ENCODE measurements at places on chromosomes 12 and 14. TPM values are rescaled to one million over a fixed set of nuclear protein-coding genes. Genes with fewer than 3 reads are reported as not detected.

PARP11 gene
- total RNA-seq = 8.7 TPM

BCL7A gene
- 13.8 TPM for total RNA-seq

FRS2 gene
- total RNA-seq = 8.9 TPM

LIN7A gene
- total RNA-seq = 0.35 TPM

CMTM5 gene
- total RNA-seq = not detected

HOXC12 gene
- total RNA-seq = not detected

OS9 gene
- 87.2 TPM for total RNA-seq

HOXC13 gene
- total RNA-seq = not detected

EID3 gene
- 3.4 TPM for total RNA-seq

PRB2 gene
- not detected for total RNA-seq

CFAP54 gene
- 1.2 TPM for total RNA-seq

FZD10 gene
- not detected for total RNA-seq

BCAT1 gene
- total RNA-seq = 187 TPM

TSHR gene
- total RNA-seq = not detected

BTG1 gene
- total RNA-seq = 194 TPM

PZP gene
- total RNA-seq = not detected

GRCh38 chr12:55733021-55733555 lies 4.3 kb upstream of the CD63 start:
- DNase-seq = no peak
- H3K27me3 ChIP-seq = no peaks in the 10 kb centered on the region
- H3K4me3 ChIP-seq = no peak overlapping the region

DNA sequence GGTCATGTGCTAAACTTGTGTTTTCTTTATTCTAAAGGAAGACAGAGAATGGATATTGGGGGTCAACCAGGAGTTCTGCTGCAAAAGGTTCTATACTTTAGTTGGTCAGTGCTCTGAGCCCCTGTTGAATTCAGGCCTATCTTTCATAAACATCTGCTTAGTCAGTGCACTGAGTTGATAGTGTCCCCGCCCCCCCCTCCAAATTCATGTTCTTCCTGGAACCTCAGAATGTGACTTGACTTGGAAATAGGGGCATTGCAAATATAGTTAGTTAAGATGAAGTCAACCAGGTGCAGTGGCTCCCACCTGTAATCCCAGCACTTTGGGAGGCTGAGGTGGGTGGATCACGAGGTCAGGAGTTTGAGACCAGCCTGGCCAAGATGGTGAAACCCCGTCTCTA lies 23.3 kb downstream of the CHST11 start:
- H3K27me3 ChIP-seq = no peaks in the 10 kb centered on the region
- peak overlapping the region; percentile 94 for H3K27ac ChIP-seq
- H3K4me3 ChIP-seq = no peak overlapping the region
- DNase-seq = no peak

- peak overlapping the region; percentile 81 for H3K4me3 ChIP-seq
- no peak for DNase-seq
- H3K4me1 ChIP-seq = peaks cover 13% of the 10 kb centered on the region
- H3K36me3 ChIP-seq = no peaks in the 10 kb centered on the region
- no peak overlapping the region for H3K27ac ChIP-seq
- no peaks in the 10 kb centered on the region for H3K27me3 ChIP-seq
Observed at GRCh38 chr14:50530358-50530757, 2.0 kb downstream of the MAP4K5 start.

GRCh38 chr14:50559990-50560930 lies at the start of gene ATL1:
ATL1 (plus strand) TSS chr14:50560145; CDS start chr14:50560266, 121 bp downstream.
- H3K27ac ChIP-seq = no peak within 1 kb of the TSS
- peak within 1 kb of the TSS; percentile 67 for H3K4me3 ChIP-seq
- peaks cover 12% of the 10 kb centered on the region for H3K27me3 ChIP-seq
- no peaks in the 10 kb centered on the region for H3K36me3 ChIP-seq

- no peak overlapping the region for H3K27ac ChIP-seq
- H3K4me1 ChIP-seq = no peaks in the 10 kb centered on the region
- no peak for DNase-seq
- H3K36me3 ChIP-seq = no peaks in the 10 kb centered on the region
Observed at GRCh38 chr14:64760146-64760755, 56.0 kb downstream of the PLEKHG3 start.

DNA sequence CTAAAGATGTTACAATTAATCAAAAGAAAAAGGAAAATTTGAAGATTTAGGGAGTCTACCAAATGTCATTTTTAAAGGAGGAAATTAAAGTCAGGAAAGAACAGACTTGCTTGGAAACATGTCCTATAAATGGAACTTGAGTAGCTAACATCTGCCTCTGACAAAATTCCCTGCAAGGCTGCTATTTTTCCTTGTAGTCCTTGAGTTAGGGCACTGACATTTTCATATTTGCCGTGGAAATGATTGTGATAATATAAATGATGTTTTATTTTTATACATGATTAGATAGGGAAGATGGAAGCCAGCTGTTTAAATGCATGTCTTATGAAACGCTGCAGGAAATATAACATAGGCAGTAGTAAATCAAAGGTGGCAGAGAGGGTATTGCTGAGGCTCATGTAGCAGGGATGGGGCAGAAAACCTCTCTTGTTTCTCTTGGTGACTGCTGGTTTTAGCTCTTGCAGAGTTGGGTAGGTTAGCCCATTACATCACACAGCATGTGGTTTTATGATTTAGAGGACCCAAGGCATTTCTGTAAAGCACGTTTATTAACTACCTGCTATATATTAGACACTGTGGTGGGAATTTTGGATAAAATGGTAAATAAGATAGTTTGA lies 21.7 kb downstream of the NUBPL start:
- H3K4me1 ChIP-seq = no peaks in the 10 kb centered on the region
- no peaks in the 10 kb centered on the region for H3K36me3 ChIP-seq
- H3K27ac ChIP-seq = no peak overlapping the region
- H3K27me3 ChIP-seq = no peaks in the 10 kb centered on the region
- DNase-seq = no peak

DNA sequence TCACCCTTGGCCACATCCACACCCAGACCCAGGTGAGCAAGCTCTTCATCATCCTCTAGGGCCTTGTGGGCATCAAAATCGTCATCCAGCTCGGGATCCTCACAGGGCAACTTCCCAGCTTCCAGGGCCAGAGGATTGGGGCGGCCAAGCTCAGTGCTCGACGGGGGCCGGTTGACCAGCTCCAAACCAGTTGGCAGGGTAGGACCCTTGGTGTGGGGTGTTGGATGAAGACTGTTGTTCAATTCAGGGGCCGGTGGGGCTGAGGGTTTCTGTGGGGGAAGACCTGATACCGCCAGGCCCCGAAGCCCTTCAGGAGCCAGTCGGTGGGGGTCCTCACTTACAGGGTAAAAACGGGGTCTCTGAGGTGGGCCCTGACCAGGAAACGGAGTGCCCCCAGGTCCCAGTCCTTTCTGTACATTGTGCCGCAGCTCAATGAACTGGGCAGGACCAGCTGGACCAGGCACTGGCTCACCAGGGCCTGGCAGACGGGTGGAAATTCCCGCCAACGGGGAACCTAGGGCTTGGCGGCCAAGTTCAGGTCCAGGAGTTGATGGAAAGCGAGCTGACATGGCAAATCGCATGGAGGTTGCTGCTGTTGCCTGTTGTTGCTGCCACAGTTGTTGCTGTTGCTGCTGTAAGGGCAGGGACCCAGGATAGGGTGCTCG lies 19.8 kb upstream of the PRKAG1 start:
- no peaks in the 10 kb centered on the region for H3K4me1 ChIP-seq
- H3K4me3 ChIP-seq = no peak overlapping the region
- no peak for DNase-seq
- H3K27ac ChIP-seq = no peak overlapping the region

DNA sequence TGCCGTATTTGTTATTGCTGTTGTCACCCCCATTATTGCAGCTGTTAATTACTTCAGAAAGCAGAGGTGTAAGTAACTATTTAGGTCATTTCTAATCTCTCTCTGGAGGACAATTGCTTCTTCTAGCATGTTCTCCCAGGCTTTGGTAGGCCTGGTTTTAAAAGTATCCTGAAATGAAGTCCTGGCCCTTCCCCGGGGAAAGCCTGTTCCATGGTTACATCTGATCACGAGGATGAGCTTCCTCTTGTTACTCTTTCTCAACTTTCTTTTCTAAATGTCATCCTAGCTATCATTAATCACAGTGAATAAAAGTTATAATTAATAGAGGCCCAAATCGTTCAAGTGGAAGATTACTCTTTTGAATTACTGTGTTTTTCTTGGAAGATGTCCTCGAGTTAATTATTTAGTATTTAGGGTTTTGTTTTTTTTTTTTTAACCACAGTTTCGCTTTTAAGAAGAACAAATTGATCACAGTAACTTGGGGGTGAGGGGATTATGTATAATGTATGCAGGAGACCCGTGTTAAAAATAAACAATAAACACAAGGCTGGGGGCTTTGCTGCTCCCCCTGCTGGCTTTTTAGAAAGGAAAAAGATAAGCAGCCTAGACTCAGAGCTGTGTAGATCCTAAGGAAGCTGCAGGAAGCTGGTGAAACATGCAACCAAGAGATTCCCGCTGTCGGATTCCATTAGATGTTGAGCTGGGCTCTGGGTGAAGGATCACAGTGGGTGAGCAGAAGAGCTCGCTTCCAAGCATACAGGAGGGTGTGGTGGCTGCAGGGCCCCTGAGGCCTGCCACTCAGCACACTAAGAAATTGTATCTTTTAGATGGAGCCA lies 420.1 kb downstream of the FUT8 start:
- H3K36me3 ChIP-seq = no peaks in the 10 kb centered on the region
- H3K27ac ChIP-seq = no peak overlapping the region
- no peak for DNase-seq
- H3K4me3 ChIP-seq = no peak overlapping the region

- H3K4me3 ChIP-seq = no peak overlapping the region
- no peaks in the 10 kb centered on the region for H3K4me1 ChIP-seq
- no peak for DNase-seq
- no peaks in the 10 kb centered on the region for H3K27me3 ChIP-seq
Observed at GRCh38 chr12:17304503-17305347, 698.8 kb upstream of the LMO3 start.

- no peaks in the 10 kb centered on the region for H3K36me3 ChIP-seq
- H3K4me1 ChIP-seq = 0 out of 2 replicates have a peak, but pooled peaks cover 3% of the 10 kb centered on the region
- peaks cover 14% of the 10 kb centered on the region for H3K27me3 ChIP-seq
- H3K27ac ChIP-seq = no peak overlapping the region
- H3K4me3 ChIP-seq = no peak overlapping the region
- DNase-seq = no peak
Observed at GRCh38 chr12:54304187-54304810, 3.5 kb upstream of the NFE2 start.

GRCh38 chr12:19457561-19457960 lies 18.3 kb downstream of the AEBP2 start:
- 0 out of 2 replicates have a peak overlapping the region, but pooled peaks have one; percentile 11 for H3K4me3 ChIP-seq
- H3K27me3 ChIP-seq = no peaks in the 10 kb centered on the region
- peaks cover 21% of the 10 kb centered on the region for H3K4me1 ChIP-seq
- H3K36me3 ChIP-seq = no peaks in the 10 kb centered on the region

DNA sequence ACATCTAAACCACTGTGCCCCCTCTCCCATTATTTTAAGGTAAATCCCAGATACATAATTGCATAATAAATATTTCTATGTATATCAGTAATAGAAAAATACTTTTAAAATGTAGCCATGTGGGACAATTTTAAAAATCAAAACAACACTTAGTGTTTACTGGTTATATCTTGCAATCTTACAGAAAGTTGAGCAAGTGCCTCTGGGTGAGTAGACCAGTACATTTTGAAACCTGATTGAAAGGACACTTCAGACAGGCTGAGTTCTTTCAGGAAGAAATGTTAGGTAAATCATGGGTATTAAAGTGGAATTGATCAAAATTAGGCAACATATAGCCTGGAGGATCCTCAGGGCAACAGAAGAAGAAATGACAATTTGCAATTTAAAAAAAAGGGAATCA lies 7.2 kb downstream of the SLC38A4 start:
- no peak overlapping the region for H3K4me3 ChIP-seq
- no peaks in the 10 kb centered on the region for H3K4me1 ChIP-seq
- no peaks in the 10 kb centered on the region for H3K27me3 ChIP-seq
- no peaks in the 10 kb centered on the region for H3K36me3 ChIP-seq
- no peak for DNase-seq

- peaks cover 15% of the 10 kb centered on the region for H3K4me1 ChIP-seq
- no peaks in the 10 kb centered on the region for H3K27me3 ChIP-seq
- H3K4me3 ChIP-seq = peak overlapping the region; percentile 98
- peak overlapping the region; percentile 71 for H3K27ac ChIP-seq
- peaks cover 6% of the 10 kb centered on the region for H3K36me3 ChIP-seq
Observed at GRCh38 chr14:105420101-105420973, 710 bp downstream of the MTA1 start.

GRCh38 chr12:53451661-53452158 lies at the start of gene PCBP2:
PCBP2 (plus strand) TSS chr12:53452102; CDS start chr12:53454801, 2,699 bp downstream.
- DNase-seq = peak; percentile 96
- peaks cover 5% of the 10 kb centered on the region for H3K4me1 ChIP-seq
- H3K27me3 ChIP-seq = no peaks in the 10 kb centered on the region
- H3K27ac ChIP-seq = peak within 1 kb of the TSS; percentile 92
- H3K4me3 ChIP-seq = peak within 1 kb of the TSS; percentile 97

DNA sequence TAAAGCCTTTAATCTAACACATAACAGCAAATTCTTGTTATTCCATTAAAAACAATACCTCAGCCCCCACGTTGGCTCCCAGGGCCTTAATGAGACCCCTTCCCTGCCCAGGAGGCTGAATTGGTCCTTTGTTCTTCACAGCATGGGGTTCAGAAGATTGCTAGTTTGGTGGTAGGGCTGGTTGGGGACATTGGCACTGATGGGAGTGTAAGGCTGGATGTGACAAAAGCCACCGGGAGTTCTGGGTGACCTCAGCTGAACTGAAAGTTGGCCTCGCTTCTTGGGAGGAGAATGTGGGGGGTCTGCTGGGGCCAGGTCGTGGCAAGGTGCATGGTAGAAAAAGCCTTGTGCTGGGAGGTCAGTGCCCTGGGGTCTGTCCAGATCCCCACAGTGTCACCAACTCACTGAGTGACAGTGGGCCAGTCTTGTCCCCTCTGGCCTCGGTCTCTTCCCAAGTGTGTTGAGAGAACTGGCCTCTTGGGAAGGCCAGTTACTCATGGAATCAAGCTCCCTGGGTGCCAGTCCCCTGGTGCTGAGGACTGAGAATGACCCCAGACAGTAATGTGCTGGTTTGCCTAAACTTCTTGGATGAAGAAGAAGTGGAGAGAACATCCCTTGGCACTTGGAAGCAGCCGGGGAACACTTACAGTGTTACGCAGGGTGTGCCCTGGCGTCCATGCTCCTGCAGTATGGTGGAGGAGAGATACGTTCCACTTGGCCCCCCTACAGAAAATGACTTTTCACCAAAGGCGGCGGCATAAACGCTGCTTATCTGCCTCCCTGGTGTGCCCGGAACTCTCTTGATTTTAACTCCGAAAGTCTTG lies 283.7 kb upstream of the RTL1 start:
- no peak overlapping the region for H3K4me3 ChIP-seq
- no peaks in the 10 kb centered on the region for H3K4me1 ChIP-seq
- no peak for DNase-seq
- no peaks in the 10 kb centered on the region for H3K27me3 ChIP-seq
- no peaks in the 10 kb centered on the region for H3K36me3 ChIP-seq

DNA sequence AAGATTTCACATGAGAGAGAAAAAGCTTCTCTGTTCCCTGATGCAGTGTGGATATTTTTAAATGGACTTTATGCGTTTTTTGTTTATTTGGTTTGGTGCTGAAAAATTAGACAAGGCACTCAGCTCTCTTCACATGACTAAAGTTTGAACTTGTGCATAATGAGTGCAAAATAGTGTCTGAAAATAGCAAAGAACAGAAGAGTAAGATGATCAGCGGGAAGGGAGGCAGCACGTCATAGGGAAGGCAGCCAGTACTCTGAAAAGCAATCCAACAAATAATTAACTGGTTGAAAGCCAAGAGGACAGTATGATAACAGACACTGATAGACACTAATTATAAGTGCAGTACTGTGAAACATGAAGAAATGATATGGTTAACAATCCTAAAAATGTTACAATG lies 46.6 kb upstream of the CDKN3 start:
- no peak overlapping the region for H3K27ac ChIP-seq
- no peak for DNase-seq
- no peaks in the 10 kb centered on the region for H3K4me1 ChIP-seq
- H3K4me3 ChIP-seq = no peak overlapping the region
- no peaks in the 10 kb centered on the region for H3K36me3 ChIP-seq
